ENCODE measurements at places on chromosomes 2 and 18.
A peak's percentile ranks its signal among the peaks of the same experiment; 100 is the strongest.

DNA sequence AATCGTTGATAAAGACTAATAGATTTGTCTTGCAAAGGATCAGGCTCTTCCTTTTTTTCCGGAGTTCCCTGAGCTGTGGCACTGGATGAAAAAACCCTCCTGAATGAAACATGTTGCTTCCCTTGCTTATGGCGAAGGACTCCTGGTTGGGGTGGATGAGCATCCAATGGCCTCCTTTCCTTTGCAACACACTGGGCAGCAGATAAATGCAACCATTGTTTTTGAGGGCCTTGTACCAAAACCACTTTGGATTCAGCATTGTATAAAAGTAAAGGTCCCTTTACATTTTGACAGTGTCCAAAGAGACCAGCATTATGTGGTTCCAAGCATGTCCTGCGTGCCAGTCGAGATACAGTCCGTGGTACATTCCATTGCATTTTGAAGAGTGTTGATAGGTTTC is 44.7 kb downstream of the FAM210A start:
- DNase-seq = no peak

GRCh38 chr2:177363332-177363731 is 29.2 kb upstream of the AGPS start:
- DNase-seq = no peak

DNA sequence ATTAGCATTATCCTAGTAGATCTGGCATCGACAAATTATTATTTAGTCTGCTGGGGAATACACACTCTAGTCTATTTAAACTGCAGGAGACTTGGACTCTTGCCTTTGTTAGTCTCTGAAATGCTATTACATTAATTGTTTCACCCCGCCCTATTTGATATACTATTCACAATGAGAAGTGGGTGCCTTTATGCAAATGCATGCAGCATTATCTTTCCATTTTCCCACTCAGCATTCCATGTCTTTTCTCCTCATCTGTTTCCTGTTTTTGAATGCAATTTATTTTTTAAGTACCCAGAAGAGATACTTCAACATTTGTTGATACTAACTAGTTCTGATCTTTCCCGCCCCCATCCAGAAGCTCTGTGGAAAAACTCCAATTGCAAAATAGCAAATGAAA is 395.3 kb upstream of the NXPH2 start:
- no peak for DNase-seq

- DNase-seq = no peak
Measured at GRCh38 chr18:32956591-32957315, 183.9 kb upstream of the KLHL14 start.

- no peak for DNase-seq
Measured at GRCh38 chr2:196336207-196336606, 164.8 kb upstream of the STK17B start.

- DNase-seq = no peak
Measured at GRCh38 chr2:85704800-85705679, 10.9 kb downstream of the GNLY start.

GRCh38 chr18:2932247-2933181 is 80.4 kb downstream of the LPIN2 start:
- DNase-seq = peak; percentile 8

- no peak for DNase-seq
Measured at GRCh38 chr2:28445448-28446258, 50.2 kb upstream of the PLB1 start.

GRCh38 chr2:120738786-120739437 is 3.2 kb downstream of the GLI2 start:
- DNase-seq = no peak

- no peak for DNase-seq
Measured at GRCh38 chr2:109351164-109351756, 222.3 kb downstream of the SH3RF3 start.

DNA sequence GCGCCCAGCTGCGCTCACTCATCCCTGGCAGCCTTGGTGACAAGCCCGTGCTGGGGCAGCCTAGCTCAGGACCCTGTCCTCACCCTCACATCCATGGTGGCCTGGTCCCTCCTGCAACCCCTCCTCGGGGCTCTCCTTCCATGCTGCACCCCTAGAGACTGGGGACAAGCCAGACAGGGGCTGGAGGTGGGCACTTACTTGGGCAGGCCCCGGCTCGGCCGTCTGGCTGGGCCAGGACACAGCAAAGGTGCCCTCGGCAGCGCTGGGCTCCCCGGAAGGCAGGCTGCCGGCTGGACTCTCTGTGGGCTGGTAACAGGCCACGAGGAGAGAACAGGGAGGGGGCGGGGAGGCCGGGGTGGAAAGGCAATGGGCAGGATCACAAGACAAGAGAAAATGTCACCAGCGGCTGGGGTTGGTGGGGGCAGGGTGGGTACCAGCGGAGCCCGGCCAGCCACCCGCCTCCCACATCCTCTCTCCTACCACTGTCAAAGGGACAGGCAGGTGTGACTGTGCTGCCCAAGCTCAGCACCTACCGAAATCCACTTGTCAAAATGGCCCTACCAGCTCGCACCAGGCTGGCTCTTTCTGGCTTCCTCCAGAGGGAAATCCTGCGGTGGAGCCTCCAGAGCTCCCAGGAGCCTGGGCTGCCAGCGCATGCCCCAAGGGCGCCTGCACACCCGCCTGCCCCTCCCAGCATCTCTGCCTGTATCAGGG is 54.7 kb downstream of the BIN1 start:
- DNase-seq = no peak

- no peak for DNase-seq
Measured at GRCh38 chr2:229090225-229090624, 180.9 kb downstream of the PID1 start.

DNA sequence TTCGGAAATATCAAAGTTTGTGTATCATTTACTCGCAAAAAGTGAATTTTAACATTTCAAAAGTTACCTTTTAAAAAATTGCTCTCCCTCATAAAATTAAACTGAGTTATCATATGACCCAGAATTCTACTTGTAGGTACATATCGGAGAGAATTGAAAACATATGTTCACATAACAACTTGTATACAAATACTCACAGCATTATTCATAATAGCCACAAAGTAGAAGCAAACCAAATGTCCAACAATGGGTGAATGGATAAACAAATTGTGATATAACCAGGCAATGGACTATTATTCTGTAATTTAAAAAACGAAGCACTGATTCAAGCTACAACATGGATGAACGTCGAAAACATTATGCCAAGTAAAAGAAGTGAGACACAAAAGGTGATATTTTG is 412.0 kb upstream of the TCF4 start:
- no peak for DNase-seq

DNA sequence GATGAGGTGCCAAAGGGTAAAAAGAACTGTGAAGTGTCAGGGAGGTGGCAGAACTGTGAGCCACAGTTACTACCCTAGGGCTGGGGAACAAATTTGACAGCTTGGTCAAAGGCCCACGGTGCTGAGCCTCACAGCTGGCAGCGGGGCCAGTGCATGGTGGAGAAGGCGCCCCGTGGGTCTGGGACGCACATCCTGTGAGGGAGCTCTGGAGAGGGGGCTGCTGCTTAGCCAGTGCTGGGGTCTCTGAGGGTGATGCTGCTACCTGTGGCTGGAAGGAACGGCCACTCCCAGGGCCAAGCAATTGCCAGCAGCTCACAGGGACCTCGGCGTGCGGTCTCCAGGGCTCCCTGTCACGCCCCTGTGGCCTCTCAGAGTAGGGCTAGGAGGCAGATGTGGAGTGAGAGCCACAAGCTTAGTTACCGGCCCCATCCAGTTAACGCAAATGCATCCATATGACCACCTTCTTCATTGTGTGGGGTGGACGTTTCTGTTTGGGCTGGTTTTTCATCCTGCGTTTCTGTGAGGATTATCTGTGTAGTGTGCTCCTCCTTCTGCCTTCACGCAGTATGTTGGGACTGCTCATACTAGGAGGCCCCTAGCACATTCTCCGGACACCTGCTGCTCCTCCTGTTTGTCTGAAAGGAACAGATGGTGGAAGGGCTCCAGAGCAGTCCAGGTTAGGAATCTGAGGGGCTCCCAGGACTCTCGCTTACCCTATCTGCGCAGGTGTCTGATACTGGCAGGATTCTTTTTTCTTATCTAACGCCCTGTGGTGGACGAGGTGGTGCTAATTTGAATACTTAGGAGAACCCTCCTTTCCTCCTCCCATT is 26.0 kb downstream of the STK25 start:
- DNase-seq = peak; percentile 83

GRCh38 chr2:239302083-239302807 is 98.6 kb downstream of the HDAC4 start:
- DNase-seq = no peak

DNA sequence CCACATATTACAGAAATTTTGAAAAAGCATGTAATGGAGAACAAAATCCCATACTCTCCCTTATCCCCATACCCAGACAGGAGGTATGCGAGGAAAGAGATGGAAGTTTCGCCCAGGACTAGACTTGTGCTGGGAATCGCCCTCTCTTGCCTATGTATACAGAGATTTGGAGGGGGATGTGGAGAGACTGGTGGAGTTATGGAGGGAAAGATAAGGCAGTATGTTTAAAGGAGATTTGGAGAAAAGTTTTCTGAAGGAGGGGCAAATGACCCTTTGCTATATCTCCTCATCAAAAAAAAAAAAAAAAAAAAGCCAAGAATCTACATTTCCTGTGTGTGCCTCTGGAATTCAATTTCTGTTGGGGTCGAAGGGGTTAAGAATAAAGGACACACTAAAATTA is 75.3 kb downstream of the MERTK start:
- no peak for DNase-seq
